SJSA1 (cell line): ENCODE measurements at places on chromosomes 16 and 17. TPM values are rescaled to one million over a fixed set of nuclear protein-coding genes. Genes with fewer than 3 reads are reported as not detected.

The QRICH2 gene
- total RNA-seq: 2.0 and 4.7 TPM in 2 replicates

- no peaks in the 10 kb centered on the region for H3K36me3 ChIP-seq
- no peaks in the 10 kb centered on the region for H3K4me1 ChIP-seq
- H3K27ac ChIP-seq: no peak overlapping the region
- no peaks in the 10 kb centered on the region for H3K27me3 ChIP-seq
- DNase-seq: peak; percentile 50
Measured at GRCh38 chr17:75601057-75601987, 13.7 kb downstream of the MYO15B start.

The OR1F1 gene
- total RNA-seq: not detected in 2 replicates

- H3K4me3 ChIP-seq: peak overlapping the region; percentile 98
- H3K27me3 ChIP-seq: no peaks in the 10 kb centered on the region
- peaks cover 89% of the 10 kb centered on the region for H3K36me3 ChIP-seq
Measured at GRCh38 chr17:81685108-81685507, 1.3 kb downstream of the HGS start.

DNA sequence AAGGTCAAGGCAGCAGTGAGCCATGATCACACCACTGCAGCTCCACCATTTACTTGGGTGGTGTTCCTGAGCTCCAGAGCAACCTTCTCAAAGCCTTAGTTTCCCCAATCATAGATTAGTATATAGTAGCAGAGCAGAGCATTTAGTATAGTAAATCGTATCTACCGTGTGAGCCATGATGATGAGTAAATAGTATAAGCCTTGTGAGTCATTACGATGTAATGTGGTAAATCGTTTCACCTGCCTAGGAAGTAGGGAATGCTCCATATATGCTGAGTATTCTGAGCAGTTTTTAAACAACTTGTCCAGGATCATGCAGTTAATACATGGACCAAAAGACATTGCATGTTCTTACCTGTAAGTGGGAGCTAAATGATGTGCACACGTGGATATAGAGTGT is 66.4 kb downstream of the SCNN1B start:
- H3K4me3 ChIP-seq: no peak overlapping the region
- no peak overlapping the region for H3K27ac ChIP-seq
- no peaks in the 10 kb centered on the region for H3K36me3 ChIP-seq
- no peaks in the 10 kb centered on the region for H3K4me1 ChIP-seq
- H3K27me3 ChIP-seq: no peaks in the 10 kb centered on the region

DNA sequence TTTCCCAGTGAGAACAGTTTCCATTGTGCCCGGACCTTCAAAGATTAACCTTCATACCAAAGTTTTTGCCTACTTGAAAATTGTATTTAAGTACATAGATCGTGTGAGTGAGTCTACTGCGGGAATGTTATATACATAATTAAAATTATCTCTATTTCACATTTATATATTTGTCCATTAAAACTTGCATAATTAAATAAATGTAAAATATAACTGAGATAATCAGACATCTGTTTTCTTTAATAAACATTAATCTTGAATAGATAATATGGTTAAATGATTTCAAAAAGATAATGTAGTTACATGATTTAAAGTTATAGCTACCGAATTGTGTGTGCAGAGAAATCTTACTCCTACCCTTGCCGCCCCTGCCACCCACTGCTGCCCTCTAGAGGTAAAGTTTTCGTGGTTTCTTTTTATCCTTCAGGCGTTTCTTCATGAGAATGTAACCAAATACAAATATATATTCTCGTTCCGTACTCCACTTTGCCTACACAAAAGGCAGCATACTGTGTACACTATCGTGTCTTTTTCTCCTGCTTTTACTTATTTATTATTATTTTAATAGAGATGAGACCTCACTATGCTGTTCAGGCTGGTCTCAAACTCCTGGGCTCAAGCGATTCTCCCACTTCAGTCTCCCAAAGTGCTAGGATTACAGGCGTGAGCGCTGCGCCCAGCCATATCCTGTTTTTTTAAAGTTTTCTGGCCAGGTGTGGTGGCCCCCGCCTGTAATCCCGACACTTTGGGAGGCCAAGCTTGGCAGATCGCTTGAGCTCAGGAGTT is 35.6 kb downstream of the RPA1 start:
- H3K4me3 ChIP-seq: no peak overlapping the region
- H3K36me3 ChIP-seq: peaks cover 17% of the 10 kb centered on the region
- no peak overlapping the region for H3K27ac ChIP-seq
- H3K4me1 ChIP-seq: no peaks in the 10 kb centered on the region

The PMFBP1 gene
- 0.69 TPM in 1 of 2 replicates, not detected in the other for total RNA-seq

DNA sequence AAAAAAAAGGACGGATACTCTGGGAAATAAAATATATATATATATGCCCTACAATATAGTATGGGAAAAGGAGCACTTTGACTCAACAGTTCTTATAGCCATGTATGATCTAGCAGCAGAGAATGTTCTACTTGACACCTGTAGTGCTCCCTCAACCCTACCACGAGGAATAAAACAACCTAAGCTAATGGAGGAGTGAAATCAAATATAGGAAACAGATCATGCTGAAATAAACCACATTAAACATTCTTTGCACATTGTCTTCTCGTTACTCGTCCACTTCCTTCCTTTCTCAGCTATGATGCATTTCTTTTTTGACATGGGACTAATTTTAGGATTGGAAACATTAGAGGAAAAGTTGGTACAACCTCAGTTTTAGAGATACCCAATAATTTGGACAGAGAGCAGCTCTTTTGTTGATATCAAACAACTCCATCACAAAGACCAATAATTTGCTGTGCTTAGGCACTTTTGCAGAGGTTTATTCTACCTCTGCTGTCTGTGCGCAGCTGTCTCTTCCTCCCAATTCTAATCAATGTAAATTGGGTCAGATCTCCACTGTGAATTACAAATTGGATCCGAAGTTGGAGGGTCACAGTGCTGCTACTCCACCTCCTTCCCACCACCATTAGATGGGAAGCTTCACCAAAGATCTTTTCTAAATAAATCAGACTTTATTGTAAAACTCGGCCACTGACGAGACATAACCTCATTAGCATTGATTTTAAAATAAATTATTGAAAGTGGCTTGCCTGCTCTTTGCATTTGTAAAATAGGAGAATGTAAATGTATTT is 65.8 kb downstream of the SNX11 start:
- no peaks in the 10 kb centered on the region for H3K27me3 ChIP-seq
- no peak overlapping the region for H3K27ac ChIP-seq
- H3K4me3 ChIP-seq: no peak overlapping the region
- DNase-seq: no peak
- H3K4me1 ChIP-seq: peaks cover 31% of the 10 kb centered on the region
